ENCODE measurements at places on chromosomes 12 and 14.

DNA sequence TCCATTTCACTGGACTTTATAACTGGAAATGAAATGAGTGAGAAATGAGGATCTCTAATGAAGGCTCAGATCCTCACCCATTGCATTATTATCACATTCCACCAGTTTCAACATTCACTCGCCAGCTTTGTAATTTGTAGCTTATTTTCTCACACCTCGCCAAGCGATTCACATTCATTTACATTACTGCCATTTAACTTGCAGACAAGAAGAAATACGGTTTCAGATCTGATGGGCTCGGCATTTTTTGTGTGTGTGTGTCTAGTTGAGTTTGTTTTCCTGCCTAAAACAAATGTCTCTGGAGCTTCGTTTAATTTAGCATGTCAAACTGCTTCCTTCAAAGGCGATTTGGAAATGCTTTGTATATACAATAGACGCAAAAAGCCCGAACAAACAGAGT lies 132.2 kb downstream of the FLRT2 start:
- no peak for DNase-seq

GRCh38 chr12:100688451-100688864 lies 106.1 kb upstream of the ANO4 start:
- no peak for DNase-seq

DNA sequence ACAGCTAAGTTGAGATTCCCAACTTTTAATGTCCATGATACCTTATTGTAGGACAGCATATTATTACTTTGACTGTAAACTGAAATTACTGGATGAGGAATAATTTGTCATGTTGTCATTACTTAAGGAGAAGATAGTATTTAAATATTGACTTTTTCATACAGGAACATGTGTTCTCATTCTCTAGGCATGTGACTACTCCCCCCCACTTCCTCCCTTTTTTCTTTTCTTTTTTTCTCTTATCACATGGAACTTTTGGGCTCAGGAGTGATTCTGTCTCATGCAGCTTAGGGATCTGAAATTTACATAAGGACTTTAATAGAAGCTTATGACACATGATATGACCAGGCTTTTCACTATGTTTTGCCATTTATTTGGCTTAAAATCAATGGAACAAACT lies 127.7 kb upstream of the SLCO1C1 start:
- DNase-seq: no peak

DNA sequence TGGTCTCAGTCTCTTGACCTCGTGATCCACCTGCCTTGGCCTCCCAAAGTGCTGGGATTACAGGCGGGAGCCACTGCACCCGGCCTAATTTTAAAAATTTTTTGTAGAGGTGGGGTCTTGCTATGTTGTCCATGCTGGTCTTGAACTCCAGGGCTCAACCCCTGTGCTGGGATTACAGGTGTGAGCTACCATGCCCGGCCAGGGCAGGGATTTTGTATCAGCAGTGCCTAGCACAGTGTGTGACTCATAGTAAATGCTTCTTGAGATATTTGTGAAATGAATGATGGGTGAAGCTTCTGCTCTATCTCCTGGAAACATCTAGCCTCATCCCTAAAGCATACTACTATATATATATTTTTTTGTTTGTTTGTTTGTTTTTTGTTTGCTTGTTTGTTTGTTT lies 36.5 kb downstream of the CCDC63 start:
- no peak for DNase-seq

DNA sequence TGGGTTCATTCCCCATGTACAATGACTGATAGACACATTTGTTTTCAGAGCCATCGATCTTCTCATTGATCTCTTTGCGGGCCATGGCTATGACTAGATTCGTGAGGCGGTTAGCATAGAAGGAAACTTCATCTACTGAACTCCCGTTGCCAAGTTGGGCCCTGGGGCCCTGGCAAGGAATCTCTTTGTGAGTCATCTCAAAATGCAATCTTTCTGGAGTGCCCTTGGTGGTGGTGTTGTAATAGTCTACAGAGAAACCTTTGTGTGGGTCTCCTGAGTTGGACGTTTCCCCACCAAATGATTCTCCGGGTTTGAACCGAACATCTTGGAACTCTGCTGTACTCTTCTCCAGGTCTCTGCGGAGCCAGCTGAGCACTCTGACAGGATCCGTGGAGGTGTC lies 20.4 kb downstream of the AKAP3 start:
- no peak for DNase-seq

GRCh38 chr12:107027636-107028053 lies 40.7 kb upstream of the MTERF2 start:
- no peak for DNase-seq

DNA sequence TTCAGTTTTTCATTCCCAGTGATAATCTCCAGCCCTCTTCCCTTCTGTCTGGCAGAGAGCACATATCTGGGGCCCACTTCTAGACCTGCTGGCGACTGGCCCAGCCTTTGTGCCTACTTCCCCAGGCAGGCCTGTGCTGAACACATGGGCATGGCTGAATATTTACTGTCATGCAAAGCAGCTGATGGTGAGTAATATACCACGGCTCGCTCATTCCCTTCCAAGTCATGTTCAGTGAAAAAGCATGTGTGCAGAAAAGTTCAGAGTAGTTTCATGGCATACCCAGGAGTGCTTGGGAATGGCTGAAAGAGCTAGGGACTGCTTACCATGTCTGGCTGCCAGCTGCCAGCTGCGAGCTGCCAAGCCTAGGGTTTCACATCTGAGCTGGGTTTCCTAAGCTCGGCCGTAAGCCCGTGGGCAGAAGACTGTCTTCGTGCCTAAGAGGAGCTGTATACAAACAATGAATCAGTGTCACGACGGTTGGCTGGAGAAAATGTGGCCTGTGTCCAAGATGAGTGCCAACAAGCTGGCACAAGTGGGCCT lies 179.9 kb upstream of the PELI2 start:
- no peak for DNase-seq

- DNase-seq: peak; percentile 77
Observed at GRCh38 chr12:4107436-4107878, 166.1 kb upstream of the CCND2 start.

DNA sequence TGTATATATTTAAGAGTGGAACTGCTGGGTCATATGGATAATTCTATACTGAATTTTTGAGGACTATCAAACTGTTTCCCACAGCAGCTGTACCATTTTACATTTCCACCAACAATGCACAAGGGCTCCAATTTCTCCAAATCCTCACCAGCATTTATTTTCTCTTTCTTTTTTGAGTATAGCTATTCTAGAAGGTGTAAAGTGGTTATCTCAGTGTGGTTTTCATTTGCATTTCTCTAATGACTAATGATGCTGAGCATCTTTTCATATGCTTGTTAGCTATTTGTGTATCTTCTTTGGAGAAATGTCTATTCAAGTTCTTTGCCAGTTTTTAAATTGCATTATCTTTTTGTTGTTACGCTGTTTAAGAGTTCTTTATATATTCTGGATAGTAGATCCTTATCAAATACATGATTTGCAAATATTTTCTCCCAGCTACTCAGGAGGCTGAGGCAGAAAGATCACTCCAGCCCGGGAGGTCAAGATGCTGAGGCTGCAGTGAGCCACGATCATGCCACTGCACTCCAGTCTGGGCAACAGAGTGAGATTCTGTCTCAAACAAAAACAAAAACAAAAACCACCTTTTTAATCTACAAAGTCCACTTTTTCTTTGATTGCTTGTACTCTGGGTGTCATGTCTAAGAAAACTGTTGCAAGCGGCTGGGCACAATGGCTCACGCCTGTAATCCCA lies 32.8 kb downstream of the GTF2A1 start:
- DNase-seq: no peak

- DNase-seq: no peak
Observed at GRCh38 chr12:10503460-10503859, 2.2 kb upstream of the EIF2S3B start.

DNA sequence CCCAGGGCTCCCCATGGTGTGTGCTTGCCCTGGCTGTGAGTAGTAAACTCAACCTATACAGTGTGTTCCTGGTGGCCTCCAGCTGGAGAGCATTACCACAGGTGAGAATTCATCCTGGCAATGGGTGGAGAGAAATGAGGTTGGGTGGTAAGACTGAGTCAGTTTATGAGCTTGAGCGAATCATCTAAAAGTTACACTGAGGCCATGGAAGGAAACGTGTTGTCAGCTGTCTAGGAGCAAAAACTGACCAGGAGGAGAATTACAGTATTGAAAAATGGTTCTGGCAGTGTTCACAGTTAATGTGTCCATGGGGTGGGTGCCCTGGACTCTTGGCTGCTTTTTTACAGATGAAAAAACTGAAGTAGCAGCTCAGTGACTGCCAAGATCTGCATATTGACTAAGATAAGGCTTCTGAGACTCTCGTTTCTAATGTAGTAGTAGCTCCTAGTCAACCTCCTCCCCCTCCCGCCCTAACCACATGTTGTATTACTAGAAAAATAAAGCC lies 202.0 kb upstream of the AMIGO2 start:
- no peak for DNase-seq

- DNase-seq: no peak
Observed at GRCh38 chr12:81147292-81147919, 69.5 kb downstream of the ACSS3 start.

DNA sequence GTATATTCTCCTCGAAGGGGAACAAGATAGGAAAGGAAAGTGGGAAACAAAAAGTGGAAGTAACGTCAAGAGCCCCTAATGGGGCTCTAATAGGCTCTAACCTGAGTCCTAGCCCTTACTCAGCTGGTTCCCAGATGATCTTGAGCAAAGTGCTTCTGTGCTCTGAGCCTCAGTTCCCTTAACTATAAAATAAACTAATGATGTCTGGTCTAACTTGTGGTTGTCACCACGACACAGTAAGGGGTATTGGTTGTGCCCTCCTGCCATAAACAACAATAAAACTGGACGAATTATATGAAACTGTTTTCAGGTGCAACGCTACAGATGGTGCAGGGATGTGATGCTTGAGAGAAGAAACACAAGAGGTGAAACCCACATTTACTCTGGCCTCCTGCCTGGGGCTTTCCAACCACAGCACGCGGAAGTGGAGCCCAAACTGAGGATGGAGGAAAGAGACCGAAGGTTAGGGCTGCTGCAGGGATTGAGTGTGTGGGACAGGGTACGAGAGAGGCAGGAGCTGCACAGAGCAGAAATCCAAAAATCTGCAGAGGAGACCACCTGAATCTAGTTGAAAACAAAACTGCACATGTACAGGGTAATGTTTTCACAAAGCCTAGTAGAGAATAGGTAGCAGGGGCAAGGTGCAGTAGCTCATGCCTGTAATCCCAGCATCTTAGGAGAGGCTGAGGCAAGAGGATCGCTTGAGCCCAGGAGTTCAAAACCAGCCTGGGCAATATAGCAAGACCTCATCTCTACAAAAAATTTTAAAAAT lies 45.6 kb upstream of the BCL2L14 start:
- no peak for DNase-seq

- DNase-seq: no peak
Observed at GRCh38 chr14:54955143-54955542, 52.5 kb upstream of the GCH1 start.

DNA sequence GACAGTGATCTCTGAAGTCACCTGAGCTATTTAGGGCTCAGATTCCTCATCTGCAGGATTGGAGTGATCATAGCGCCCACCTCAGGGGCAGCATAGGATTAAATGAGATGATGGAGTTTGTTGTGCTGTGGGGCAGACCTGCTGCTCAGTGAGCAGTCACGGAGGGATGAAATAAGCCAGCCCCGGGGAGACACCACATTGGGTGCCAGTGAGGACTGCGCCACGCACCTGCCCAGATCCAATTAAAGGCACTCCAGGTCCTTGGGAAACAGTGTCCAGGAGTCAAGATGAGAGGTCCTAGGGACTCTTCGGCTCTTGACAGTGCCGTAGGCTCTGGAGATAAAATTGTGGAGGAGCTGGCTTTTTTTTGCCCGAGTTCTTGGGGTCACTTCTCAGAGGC lies 166.2 kb downstream of the ADGRD1 start:
- DNase-seq: no peak

GRCh38 chr14:23432946-23433345 lies 2.5 kb downstream of the MYH7 start:
- no peak for DNase-seq

- DNase-seq: no peak
Observed at GRCh38 chr14:32244404-32244803, 41.3 kb upstream of the RNU6-8 start.

DNA sequence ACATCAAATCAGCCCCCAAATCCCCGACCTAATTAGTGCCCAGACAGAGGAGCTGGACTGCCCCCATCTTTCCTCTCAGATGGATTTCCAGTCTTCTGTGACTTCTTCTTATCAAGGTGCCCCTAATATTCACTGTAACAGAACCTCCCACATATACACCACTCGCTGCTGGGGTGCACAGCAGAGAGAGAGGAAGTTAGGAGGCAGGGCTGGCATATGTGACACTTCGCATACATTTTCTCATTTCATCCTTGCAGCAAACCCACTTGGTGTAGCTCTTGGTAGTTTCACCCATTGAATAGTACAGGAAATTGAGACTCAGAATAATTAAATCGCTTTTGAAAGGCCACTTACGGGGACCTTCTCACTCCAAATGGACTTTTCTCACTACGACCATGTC lies 56.5 kb upstream of the CCND2 start:
- DNase-seq: peak; percentile 50

GRCh38 chr14:103994535-103995184 lies 52.3 kb upstream of the RD3L start:
- no peak for DNase-seq

- DNase-seq: no peak
Observed at GRCh38 chr14:53696217-53696965, 260.2 kb downstream of the BMP4 start.
